NCI-H146 (cell line): ENCODE measurements at places on chromosomes 1 and 21.
A peak's percentile ranks its signal among the peaks of the same experiment; 100 is the strongest.

DNA sequence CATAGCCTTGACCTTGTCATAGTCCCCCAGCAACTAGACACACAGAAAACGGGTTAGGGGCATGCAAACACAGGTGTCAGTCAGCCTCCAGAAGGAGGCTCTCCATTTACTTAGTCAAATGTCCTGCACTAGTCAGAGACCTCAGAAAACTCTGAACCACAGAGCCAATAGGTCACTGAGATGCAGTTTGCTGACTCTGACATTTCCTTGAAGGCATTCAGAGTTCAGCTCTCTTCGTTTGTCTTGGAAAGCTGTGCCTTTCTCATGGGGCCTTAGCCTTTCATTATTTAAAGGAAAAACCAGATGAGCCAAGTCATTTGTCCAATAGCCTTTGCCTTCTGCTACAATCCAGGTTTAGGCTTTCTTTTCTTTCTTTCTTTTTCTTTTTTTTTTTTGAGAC lies 3.5 kb downstream of the OLFML2B start:
- no peak for DNase-seq

DNA sequence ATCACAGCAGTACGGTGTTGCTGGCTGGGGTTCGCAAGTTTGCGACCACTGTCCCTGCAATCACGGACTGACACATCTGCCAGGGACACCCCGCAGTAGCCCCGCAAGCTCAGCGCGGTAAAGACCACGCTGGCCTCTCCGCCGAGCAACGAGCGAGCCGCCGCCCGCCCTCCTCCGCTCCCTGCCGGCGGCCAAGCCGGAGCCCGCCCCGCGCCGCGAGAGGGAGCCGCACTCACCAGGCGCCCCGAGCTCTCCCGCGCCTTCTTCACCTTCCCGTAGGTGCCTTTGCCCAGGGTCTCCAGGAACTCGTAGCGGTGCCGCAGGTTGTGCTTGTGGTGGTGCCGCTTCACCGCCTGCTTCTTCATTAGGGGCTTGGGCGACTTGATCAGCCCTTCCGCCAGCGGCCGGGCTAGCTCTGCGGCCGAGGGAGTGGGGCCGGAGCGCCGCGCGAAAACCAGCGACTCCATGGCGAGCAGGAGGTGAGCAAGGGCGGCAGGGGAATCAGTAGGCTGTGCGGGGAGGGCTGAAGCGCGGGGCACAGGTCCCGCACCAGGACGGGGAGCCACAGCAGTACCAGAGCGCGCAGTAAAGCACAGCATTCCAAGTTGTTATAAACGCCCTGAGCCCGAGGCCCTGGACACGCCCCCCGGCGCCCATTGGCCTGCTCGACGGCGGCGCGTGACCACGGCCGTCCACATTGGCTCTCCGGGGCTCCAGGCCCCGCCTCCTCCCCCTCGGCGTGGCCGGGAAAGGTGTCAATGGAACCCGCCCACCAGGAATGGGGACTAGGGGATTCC lies at the start of gene NUAK2:
Gene NUAK2 (minus strand): TSS at position 584 of the 797 bp plus-strand sequence. CDS start 117 bp downstream, at position 467.
- DNase-seq, result peak; percentile 92

- no peak for DNase-seq
Observed at GRCh38 chr1:223215026-223215425, 72.0 kb upstream of the TLR5 start.

GRCh38 chr1:228986093-228986904 lies 251.0 kb downstream of the RHOU start:
- DNase-seq, result no peak

- no peak for DNase-seq
Observed at GRCh38 chr1:109765896-109766615, 2.3 kb upstream of the EPS8L3 start.

DNA sequence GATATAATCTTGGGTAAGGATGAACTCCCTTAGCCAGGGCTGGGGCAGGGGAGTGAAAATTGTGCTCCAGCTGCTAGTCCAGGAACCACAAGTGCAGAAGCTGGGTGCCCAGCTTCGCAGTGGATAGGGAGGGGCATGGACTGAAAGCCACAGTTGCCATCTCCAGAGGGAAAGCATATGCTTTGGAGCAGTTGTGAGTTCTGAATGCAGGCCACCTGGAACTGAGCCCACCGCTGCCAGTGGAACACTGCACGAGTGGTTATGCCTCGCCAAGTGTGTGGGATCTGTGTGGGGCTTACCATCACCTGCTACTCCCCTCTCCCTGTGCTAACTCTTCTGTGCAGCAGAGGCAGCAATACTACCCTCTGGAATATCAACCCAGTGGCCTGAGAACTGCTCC lies 158.4 kb upstream of the DPT start:
- no peak for DNase-seq

DNA sequence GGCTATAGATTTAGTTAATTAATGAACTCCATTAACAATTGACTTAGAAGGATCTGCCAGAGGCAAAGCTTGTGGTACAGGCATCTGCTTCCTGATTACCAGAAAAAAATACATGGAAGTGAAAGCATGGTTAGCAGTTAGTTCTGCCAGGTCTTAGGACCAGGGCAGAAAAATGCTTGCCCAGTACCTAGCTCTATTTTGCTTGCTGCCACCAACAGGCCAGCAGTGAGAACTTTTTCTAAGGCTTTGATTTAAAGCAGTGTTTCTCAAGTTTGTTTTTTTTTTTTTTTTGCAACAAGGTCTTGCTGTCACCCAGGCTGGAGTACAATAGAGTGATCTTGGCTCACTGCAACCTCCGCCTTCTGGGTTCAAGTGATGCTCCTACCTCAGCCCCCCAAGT lies 16.4 kb upstream of the MTF1 start:
- no peak for DNase-seq

- DNase-seq, result no peak
Observed at GRCh38 chr1:218409946-218410510, 64.9 kb downstream of the TGFB2 start.

DNA sequence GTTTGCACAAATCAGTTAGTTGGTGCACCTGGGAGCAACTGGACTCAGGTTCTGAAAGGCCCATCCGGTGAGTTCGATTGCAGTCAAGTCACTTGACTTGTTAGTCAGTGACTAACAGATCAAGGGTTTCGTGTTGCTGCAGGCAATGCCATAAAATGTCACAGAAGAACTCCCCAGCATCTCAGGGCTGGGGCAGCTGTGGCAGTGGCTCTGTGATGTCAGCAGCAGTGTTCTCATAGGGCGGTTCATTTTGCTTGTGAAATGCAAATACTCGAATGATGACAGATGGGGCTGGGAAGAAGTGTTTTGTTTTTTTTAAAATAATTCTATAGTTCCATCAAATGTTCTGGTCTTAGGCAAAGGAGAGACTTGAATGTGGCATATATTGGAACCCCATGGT lies 287.8 kb downstream of the LMX1A start:
- DNase-seq, result no peak
